ENCODE measurements at places on chromosomes 1 and 21. TPM values are rescaled to one million over a fixed set of nuclear protein-coding genes. Genes with fewer than 3 reads are reported as not detected.

DNA sequence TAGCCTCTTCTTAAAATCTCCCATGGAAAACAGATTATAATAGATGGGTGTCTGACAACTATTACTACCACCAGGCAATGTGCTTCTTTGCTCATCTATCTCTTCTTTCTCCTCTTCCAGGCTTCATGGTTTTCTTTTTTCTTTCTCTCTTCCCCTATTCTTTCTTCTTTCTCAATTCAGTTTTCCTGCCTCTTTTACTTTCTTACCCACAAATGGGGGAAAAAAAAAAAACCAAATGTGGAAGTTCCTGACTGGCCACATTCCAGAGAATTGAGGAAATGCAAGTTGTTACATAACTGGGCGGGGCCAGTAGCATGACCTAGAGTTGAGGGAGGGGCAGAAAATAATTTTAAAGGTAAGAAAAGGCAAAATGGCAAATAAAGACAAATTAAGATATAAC is 10.9 kb upstream of the SMG7 start:
- no peak overlapping the region for H3K4me3 ChIP-seq
- H3K36me3 ChIP-seq = no peaks in the 10 kb centered on the region
- no peak for DNase-seq
- H3K27ac ChIP-seq = no peak overlapping the region
- H3K27me3 ChIP-seq = no peaks in the 10 kb centered on the region

DNA sequence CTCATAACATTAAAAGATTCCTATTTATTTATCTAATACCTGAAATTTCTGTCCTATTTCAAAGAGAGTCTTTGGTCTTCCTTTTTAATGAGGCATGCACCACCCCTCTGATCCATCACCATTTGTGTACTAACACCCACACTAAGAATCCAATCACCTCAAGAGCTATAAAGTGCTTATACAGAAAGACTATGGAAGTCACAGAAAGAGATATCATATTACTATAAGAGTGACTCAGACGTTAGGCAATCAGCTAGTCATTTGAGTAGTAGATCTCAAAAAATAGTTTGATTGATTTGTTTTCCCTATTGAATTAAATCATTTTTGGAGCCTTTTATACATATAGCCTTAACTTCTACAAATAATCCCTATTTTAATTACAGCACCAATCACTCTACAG is 46.1 kb downstream of the NME7 start:
- peaks cover 3% of the 10 kb centered on the region for H3K4me1 ChIP-seq
- no peak overlapping the region for H3K4me3 ChIP-seq
- H3K27ac ChIP-seq = no peak overlapping the region
- H3K36me3 ChIP-seq = no peaks in the 10 kb centered on the region
- no peaks in the 10 kb centered on the region for H3K27me3 ChIP-seq
- peak; percentile 48 for DNase-seq

- H3K27me3 ChIP-seq = no peaks in the 10 kb centered on the region
- H3K36me3 ChIP-seq = no peaks in the 10 kb centered on the region
- no peak overlapping the region for H3K27ac ChIP-seq
- no peak overlapping the region for H3K4me3 ChIP-seq
- DNase-seq = no peak
- H3K4me1 ChIP-seq = peaks cover 10% of the 10 kb centered on the region
These were observed 131.3 kb downstream of the CACHD1 start for GRCh38 chr1:64601207-64601606.

DNA sequence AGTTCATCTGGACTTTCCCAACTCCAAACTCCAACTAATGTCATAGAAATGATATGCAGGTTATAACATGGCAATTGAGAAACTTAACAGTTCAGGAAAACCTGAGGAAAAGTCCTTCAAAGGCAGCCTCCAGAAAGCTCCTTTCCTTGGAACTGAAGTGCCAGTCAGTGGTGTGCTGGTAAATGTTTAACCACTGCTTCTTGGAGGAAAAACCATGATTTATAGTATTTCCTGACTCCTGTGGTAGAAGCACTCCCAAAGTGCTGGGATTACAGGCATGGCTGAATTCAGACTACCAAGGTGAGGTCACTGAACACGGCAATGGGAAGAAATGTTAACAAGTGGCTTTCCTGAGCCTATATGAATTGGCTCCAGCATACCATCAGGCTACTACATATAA is 26.7 kb upstream of the ZNHIT6 start:
- DNase-seq = no peak
- H3K27ac ChIP-seq = no peak overlapping the region
- no peaks in the 10 kb centered on the region for H3K4me1 ChIP-seq
- no peak overlapping the region for H3K4me3 ChIP-seq
- H3K27me3 ChIP-seq = no peaks in the 10 kb centered on the region
- H3K36me3 ChIP-seq = no peaks in the 10 kb centered on the region

GRCh38 chr1:234528074-234528865 is 49.3 kb upstream of the TARBP1 start:
- H3K4me3 ChIP-seq = no peak overlapping the region
- H3K4me1 ChIP-seq = peaks cover 39% of the 10 kb centered on the region
- no peaks in the 10 kb centered on the region for H3K27me3 ChIP-seq
- DNase-seq = no peak
- H3K27ac ChIP-seq = no peak overlapping the region

DNA sequence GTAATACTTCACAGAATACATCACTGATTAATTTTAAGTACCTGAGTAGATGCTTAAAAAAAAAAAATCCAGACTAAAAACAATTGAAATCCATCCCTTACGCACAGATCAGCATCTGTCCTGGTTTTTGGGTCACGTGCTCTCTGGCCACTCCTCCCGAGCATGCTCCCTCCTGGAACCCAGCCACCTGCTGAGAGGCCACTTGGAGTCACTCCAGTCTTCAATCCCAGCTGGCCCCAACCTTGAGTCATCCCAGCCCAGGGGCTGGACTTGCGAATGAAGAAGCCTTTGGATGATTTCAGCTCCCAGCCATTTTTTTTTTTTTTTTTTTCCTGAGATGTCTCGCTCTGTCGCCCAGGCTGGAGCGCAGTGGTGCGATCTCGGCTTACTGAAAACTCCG is 8.9 kb downstream of the MAP1LC3C start:
- H3K36me3 ChIP-seq = no peaks in the 10 kb centered on the region
- no peak overlapping the region for H3K27ac ChIP-seq
- no peaks in the 10 kb centered on the region for H3K27me3 ChIP-seq
- DNase-seq = peak; percentile 92
- peaks cover 5% of the 10 kb centered on the region for H3K4me1 ChIP-seq

DNA sequence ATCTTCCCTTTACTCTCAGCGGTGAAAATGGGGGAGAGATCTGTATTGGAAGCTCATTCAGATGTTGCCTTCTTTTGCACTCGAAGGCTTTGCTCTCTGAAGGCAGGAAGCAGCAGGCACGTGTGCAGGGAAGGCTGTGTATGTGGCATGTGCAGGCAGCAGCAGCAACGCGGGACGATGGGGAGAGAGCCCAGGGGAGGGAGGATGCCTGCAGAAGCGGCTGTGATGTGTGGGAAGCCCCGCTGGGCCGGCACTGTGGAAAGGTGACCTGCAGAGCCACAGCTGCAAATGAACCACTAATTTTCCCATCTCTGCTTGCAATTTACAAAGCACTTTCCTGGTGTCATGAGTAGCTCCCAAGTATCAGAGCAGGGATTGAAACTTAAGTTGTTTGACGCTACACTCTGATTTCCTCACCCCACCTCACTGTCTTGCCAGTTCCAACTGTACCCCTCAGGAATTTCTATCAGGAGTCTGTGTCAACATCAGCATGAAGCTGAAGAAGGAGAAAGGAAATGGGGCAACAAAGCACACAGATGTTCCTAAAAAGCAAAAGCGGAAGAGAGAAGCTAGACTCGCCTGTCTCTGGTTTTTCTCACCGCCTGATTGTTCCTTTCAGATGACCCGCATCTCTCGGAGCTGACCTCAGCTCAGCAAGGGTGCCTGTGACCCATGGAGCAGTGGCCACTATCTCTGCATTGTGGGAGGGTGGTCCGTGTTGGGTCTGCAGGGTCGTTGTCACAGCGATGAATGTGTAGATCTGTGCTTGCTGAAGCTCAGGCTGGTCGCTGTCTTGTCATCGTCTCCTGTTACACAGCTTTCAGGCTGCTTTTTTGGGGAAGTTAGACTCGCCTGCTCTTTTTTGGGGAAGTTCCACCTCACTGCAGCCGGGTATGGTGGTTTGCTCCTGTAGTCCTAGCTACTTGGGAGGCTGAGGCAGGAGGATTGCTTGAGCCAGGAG is 156.1 kb downstream of the KIF26B start:
- H3K27ac ChIP-seq = no peak overlapping the region
- no peak for DNase-seq
- H3K4me1 ChIP-seq = peaks cover 6% of the 10 kb centered on the region
- H3K4me3 ChIP-seq = no peak overlapping the region
- H3K36me3 ChIP-seq = no peaks in the 10 kb centered on the region

GRCh38 chr1:79588719-79589118 is 582.2 kb upstream of the ADGRL4 start:
- H3K27me3 ChIP-seq = no peaks in the 10 kb centered on the region
- DNase-seq = no peak
- no peaks in the 10 kb centered on the region for H3K36me3 ChIP-seq
- H3K4me1 ChIP-seq = no peaks in the 10 kb centered on the region
- no peak overlapping the region for H3K27ac ChIP-seq
- no peak overlapping the region for H3K4me3 ChIP-seq

DNA sequence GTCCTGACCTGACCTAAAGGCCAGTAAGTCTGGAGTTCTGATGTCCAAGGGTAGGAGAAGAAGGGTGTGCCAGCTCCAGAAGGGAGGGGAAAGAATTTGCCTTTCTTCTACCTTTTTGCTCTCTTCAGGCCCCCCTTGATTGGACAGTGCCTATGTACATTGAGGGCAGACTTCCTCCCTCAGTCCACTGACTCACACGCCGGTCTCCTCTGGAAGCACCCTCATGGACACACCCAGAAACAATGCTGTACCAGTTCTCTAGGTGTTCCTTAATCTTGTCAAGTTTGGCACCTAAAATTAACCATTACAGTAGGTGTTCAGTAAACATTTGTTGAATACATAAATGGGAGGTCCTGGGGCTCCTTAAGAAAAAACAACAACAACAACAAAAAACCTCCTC is 51.0 kb upstream of the POU2F1 start:
- no peak for DNase-seq
- H3K4me3 ChIP-seq = no peak overlapping the region
- peaks cover 21% of the 10 kb centered on the region for H3K4me1 ChIP-seq
- no peak overlapping the region for H3K27ac ChIP-seq
- H3K27me3 ChIP-seq = no peaks in the 10 kb centered on the region
- H3K36me3 ChIP-seq = no peaks in the 10 kb centered on the region

DNA sequence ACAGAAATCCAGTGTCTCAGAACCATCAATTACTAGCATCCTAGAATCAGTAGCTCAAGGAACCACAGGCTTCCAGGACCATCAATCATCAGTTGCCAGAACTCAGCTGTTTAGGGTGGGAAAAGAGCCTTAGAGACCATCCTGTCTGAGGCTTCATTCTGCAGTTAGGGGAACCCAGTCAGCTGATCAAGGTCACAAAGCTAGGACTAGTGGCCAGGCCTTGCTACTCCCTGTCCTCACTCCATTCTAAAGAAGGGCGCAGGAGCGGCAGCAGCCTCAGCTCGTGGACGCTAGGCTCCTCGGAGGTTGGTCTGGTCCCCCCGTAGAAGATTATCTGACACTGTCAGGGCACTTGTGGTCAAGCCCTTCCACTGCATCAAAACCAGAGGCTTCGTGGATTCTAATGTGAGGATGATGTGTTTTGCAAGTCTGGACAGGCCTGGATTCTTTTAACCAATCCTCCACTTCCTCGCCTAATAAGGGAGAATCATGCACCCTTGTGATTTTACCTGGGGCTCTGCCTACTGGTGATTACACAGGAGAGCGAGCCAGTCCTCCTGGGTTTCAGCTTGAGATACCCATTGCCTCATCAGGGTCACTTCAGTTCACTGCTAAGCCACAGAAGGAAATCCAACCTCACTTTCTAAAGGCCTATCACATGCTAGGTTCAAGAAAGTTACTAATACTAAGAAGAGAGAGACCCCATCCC is 41.7 kb upstream of the IFFO2 start:
- H3K4me1 ChIP-seq = no peaks in the 10 kb centered on the region
- H3K36me3 ChIP-seq = no peaks in the 10 kb centered on the region
- no peaks in the 10 kb centered on the region for H3K27me3 ChIP-seq

DNA sequence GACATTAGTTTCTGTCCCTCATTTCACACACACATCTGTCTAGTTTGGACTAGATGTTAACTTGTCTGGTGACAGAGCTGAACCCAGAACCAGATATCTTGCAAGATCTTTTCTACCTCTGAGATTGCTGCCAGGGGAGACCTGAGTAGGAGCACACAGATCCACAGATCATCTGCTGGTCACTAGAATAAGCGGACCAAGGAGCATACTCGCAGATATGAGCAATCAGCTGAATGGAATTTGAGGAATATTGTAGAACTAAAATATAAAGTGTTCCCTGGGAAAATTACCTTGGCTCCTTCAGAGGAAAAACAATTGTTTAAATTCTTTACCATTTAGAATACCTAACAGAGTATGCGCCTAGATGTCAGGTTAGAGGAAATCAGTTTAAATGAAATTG is 90.7 kb downstream of the TNFSF18 start:
- H3K27me3 ChIP-seq = no peaks in the 10 kb centered on the region
- H3K27ac ChIP-seq = peak overlapping the region; percentile 22
- peaks cover 18% of the 10 kb centered on the region for H3K4me1 ChIP-seq
- DNase-seq = peak; percentile 77
- no peak overlapping the region for H3K4me3 ChIP-seq

GRCh38 chr1:175833502-175833901 is 90.1 kb upstream of the TNR start:
- DNase-seq = no peak
- H3K4me3 ChIP-seq = no peak overlapping the region
- H3K4me1 ChIP-seq = no peaks in the 10 kb centered on the region
- no peaks in the 10 kb centered on the region for H3K27me3 ChIP-seq

DNA sequence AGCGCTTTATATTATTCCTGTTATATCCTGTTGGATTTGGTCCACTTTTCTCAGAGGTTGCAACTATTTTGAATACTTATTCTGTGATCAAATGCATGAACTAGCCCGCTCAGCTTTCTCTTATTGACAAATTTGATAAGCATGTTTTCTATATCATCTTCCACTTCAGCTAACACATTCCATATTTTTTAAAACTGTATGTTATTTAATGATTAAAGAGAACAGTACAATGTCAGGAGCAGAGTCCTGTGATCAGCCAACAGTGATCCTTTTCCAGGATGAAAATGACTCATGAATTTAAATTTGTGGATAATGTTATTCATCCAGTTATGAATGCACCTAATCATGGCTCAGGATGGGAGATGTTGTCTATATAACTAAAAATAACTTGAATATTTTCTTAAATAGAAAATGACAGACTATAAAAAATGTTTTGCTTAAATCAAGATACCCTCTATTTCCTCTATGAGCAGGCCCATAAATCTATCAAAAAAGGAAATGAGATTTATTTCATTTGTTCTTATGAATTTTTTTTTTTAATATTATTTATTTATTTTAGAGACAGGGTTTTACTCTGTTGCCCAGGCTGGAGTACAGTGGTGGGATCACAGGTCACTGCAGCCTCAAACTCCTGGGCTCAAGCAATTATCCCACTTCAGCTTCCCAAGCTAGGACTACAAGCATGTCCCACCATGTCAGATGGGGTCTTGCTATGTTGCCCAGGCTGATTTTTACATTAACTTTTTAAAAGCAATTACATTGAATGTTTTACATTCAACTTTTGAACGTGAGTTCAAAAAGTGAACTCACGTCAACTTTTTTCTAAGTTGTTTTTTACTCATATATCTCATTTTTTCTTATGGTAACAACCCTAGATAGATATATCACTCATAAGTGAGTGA is 12.5 kb downstream of the BPNT1 start:
- H3K4me3 ChIP-seq = no peak overlapping the region
- H3K27me3 ChIP-seq = no peaks in the 10 kb centered on the region
- peaks cover 11% of the 10 kb centered on the region for H3K36me3 ChIP-seq
- DNase-seq = peak; percentile 4
- H3K4me1 ChIP-seq = no peaks in the 10 kb centered on the region

TINAGL1 gene
- 3.9 TPM for total RNA-seq

DNAH14 gene
- 21.2 TPM for total RNA-seq

CD1B gene
- not detected for total RNA-seq

RCAN3 gene
- total RNA-seq = 15.4 TPM

PTGFRN gene
- total RNA-seq = 157 TPM

PRKCZ gene
- total RNA-seq = 28.6 TPM

Data from astrocyte (in vitro differentiated cells and primary cell).